ENCODE measurements at places on chromosomes 2 and 18. TPM values are rescaled to one million over a fixed set of nuclear protein-coding genes. Genes with fewer than 3 reads are reported as not detected.

FIGN gene
- 8.2 TPM for total RNA-seq

SEH1L gene
- 102 TPM for total RNA-seq

ALK gene
- 0.44 TPM for total RNA-seq

GRCh38 chr2:15711126-15711860, 119.6 kb downstream of the DDX1 start:
- no peak for DNase-seq

- DNase-seq, result no peak
Measured at GRCh38 chr2:76019128-76019527, 308.4 kb upstream of the GCFC2 start.
